ENCODE measurements at places on chromosomes 7 and 10. TPM values are rescaled to one million over a fixed set of nuclear protein-coding genes. Genes with fewer than 3 reads are reported as not detected.

The METTL2B gene
- total RNA-seq = 37.2 TPM

- no peaks in the 10 kb centered on the region for H3K27me3 ChIP-seq
- no peak overlapping the region for H3K27ac ChIP-seq
- no peak overlapping the region for H3K4me3 ChIP-seq
- peaks cover 58% of the 10 kb centered on the region for H3K4me1 ChIP-seq
These were observed 85.0 kb downstream of the ZMIZ1 start for GRCh38 chr10:79153745-79154144.

DNA sequence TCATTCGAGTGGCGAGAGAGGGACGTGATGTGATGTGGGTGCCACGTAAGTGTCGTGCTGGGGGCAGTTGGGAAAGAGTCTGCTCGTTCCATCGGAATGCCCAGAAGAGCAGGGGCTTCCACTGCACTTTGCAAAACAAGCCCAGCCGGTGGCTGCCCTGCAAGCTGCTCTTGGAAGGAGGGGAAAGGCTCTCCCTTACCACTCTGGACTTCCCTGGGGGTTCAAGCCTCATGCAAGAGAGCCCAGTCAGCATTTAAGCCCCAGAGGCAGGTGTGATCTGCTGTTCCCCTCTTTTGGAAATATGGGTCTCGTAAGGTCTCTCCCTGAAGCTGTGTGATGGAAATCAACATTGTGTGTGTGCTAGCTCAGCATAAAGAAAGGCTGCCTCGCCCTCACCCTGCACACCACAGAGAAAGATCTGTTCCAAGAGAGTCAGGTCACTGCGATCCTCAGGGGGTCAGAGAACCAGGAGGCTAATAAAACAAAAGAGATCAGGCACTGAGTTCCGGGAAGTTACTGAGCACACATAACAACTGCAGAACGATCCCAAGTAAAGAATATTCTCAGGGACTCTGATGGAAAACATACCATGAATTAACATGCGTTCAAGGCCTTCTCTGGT, 212.5 kb downstream of the ADAM12 start:
- no peak overlapping the region for H3K27ac ChIP-seq
- H3K4me1 ChIP-seq = no peaks in the 10 kb centered on the region
- DNase-seq = no peak
- H3K27me3 ChIP-seq = no peaks in the 10 kb centered on the region
- H3K36me3 ChIP-seq = no peaks in the 10 kb centered on the region
- no peak overlapping the region for H3K4me3 ChIP-seq

DNA sequence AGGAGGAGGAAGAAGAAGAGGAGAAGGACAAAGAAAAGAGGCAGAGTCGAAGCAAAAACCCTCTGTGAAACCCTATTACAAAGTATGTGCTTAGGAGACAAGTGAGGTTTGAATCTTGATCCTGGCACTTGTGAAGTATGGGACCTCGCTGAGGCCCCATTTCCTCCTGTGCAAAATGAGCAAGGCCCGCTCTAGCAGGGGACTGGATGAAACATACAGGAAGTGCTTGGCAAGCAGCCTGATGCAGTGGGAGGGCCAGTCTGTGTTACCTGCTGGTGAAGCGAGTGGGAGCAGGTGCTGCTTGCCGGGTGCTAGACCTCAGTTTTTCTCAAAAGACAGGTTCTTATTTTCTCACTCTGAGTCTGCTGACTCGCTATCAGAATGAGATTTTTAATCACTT, 150.4 kb downstream of the JCAD start:
- H3K36me3 ChIP-seq = no peaks in the 10 kb centered on the region
- no peak for DNase-seq
- no peaks in the 10 kb centered on the region for H3K4me1 ChIP-seq
- no peaks in the 10 kb centered on the region for H3K27me3 ChIP-seq

The KCNH2 gene
- total RNA-seq = 0.66 TPM

The FGL2 gene
- not detected for total RNA-seq

The GRM8 gene
- not detected for total RNA-seq

DNA sequence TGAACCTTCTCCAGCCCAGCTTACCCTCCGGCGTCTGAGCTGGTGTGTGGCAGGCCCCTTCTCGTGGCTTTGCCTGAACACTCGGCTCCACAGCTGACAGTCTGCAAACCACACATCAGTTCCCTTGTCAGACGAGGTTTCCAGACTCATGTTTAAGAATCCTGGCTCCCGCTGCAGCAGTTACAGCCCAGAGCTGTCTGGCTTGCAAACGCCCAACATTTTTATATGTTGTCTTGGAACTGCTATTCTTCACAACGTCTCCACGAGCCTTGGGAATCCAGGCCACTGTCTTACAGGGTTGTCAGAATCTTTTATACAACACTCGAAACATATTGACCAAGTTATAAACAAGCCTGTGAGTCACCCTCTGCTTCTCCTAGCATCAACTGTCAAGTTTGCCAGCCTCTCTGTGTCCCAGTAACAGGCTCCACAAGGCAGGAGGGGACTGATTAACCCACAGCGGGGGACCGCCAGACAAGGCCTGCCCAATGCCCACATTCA, 68.1 kb downstream of the TNS3 start:
- H3K27me3 ChIP-seq = no peaks in the 10 kb centered on the region
- no peak for DNase-seq
- H3K36me3 ChIP-seq = peaks cover 14% of the 10 kb centered on the region
- no peak overlapping the region for H3K4me3 ChIP-seq

DNA sequence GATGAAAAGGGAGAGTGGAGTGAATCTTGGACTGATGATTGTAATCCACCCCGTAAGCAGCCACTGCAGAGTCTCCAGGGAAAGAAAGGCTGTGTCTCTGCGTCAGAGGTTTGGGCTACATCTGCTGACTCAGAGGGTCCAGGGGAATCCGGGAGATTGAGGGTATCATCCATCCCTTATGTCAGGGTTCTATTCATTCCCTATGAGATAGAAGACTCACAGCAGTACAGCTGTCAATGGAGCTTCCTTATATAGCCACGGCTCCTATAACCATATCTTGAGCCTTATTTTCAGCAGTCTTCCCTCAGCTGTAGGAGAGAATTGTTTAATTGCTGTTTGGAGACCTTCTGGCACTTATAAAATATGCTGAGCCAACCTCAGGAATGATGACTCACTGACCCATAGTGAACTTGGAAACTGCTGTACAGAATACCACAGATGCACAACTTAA, 558.2 kb upstream of the PFKP start:
- no peak for DNase-seq
- H3K4me3 ChIP-seq = no peak overlapping the region
- H3K27ac ChIP-seq = no peak overlapping the region
- no peaks in the 10 kb centered on the region for H3K27me3 ChIP-seq

DNA sequence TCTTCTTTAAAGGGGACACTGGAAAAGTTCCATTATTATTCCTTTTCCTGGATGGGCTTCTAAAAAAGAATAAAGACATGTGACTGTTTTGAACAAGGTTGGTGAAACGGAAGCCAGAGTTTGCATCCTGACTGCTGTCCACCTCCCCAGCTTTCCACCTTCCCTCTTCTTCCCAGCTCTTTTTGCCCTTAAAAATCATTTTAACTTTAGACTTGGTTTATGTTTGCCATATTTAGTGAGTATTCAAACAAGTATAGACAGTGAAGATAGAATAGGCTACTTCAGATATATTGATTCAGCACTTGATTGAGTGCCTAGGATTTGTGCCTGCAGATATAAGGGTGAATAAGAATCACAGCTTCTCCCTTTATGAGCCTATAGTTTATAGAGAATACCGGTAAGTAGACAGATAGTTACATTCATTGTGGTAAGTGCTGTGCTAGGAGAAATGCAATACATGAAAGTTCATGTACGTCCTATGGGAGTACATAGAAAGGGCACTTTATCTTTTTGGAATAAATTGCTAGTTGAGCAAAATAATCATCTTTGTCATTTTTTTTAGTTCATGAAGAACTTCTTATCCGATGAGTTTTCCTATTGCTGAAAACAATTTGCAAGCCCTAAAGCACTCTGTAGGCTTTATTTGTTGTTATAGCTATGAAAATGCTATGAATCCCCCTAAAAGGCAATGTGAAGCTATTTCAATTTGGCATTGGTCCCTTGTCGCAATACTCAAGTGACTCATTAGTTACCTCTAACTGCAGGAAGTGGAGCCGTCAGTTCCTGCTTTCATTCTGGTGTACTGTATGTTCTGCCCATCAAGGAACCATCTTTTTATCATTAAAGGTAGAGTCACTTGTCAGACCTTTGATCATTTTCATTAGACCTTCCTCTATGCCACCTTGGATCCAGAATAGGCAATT, 57.2 kb upstream of the STRIP2 start:
- no peaks in the 10 kb centered on the region for H3K27me3 ChIP-seq
- no peak overlapping the region for H3K27ac ChIP-seq

DNA sequence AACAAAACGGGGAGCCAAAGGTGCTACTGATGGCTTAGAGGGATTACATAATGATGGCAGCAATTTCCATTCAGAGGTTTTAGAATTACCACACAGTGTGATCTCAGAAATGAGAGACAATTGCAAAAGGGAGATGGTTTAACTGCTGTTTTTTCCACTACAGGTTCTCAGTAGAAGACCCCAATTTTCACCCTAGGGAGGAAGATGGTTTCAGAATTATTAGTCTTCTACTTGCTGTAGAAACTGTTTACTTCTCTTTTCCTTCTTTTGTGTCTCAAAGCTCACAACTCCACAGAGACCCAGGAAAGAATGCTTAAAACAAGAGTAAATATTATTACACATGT, 226.5 kb downstream of the INHBA start:
- H3K27ac ChIP-seq = no peak overlapping the region
- no peak for DNase-seq
- no peaks in the 10 kb centered on the region for H3K27me3 ChIP-seq

- H3K4me1 ChIP-seq = no peaks in the 10 kb centered on the region
- H3K27ac ChIP-seq = no peak overlapping the region
- peaks cover 2% of the 10 kb centered on the region for H3K36me3 ChIP-seq
- H3K27me3 ChIP-seq = no peaks in the 10 kb centered on the region
- no peak for DNase-seq
These were observed 30.7 kb downstream of the ZC3HC1 start for GRCh38 chr7:130020434-130020833.

DNA sequence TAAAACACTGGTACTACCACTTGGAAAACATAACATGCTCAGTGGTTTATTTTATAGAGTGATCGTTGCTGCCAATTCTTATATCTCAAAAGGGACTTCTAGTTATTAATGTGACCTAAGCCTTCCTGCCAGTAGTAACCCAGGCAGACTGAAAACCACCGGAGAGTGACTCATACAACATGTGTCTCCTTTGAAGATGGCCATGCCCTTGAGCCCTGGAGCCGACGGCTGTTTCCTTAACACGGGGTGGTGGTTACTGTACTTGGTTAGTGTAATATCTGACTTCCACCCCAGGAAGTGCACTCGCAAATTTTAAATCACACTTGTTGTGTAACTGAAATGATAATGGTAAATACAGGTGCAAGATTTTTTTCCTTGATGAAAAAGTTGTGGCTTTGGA, 30.5 kb downstream of the JAKMIP3 start:
- H3K27me3 ChIP-seq = no peaks in the 10 kb centered on the region
- H3K4me1 ChIP-seq = peaks cover 6% of the 10 kb centered on the region
- no peaks in the 10 kb centered on the region for H3K36me3 ChIP-seq
- no peak overlapping the region for H3K27ac ChIP-seq
- no peak for DNase-seq

- no peaks in the 10 kb centered on the region for H3K36me3 ChIP-seq
- no peak for DNase-seq
- H3K27ac ChIP-seq = no peak overlapping the region
- no peaks in the 10 kb centered on the region for H3K4me1 ChIP-seq
These were observed 49.6 kb downstream of the CPED1 start for GRCh38 chr7:121037957-121038716.
